ENCODE measurements at places on chromosomes 4 and X.

DNA sequence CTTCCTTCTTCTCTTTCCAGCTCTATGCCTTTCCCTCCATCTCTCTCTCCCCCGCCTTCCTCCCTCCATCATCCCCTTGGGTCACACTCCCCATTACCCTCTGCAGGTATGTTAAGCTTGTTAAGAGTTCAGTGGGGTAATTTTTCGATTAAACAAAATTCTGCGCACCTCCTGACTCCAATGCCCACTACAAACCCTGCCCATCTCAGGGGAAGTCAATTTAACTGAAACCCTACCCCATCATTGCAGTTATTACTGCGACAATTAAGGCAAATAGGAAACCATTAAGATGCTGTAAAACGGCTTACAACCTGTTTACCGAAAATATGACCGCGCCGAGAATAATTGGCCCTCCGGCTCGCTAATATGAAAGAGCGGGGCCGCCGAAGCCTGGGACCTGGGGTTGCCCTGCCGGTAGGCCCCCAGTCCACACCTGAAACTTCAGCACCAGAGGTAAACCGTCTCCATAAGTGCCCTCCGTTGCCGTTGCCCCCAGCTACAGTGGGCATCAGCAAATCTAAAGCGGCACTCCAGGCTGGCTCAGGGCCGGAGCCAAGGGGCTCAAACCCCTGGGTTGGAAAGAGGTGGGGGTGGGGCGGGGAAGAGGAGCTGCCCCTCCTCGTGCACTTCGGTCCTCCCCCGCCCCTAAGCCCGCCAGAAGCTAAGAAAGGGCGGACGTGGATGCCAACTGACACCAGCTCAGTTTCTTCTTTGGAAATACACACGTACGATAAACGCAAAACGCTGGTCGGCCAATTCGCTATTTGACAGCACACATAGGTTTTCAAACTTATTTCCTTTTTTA, 4.8 kb downstream of the ARX start:
- no peak for DNase-seq

GRCh38 chrX:153939573-153939972, 4.7 kb upstream of the NAA10 start:
- DNase-seq = no peak

GRCh38 chr4:18014269-18014668, 7.3 kb downstream of the LCORL start:
- no peak for DNase-seq

DNA sequence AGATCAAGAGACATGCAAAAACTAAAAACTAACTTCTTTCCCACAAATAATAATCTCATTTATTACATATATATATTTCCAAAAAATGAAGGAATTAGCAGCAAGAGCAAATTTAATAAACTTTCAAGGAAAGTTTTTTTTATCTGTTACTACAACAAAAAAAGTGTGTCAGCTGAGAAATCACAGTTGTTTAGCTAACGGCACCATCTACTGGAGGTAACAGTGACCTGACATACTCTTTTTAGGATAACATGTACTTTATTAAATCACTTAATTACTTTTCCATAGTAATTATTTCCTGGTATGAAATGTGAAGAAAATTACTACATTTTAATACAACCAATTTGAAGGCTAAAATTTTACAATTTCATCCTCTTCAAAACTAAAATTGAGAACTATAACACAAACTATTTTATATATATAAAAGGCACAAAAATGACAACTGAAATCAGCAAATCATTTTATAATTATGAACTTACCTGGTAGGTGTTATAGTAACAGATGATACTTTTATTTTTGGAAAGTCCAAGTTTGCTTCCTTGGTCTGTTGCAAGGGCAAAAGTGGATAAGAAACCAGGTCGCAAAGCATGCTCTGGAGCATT, 9.1 kb downstream of the LAMTOR3 start:
- peak; percentile 53 for DNase-seq

GRCh38 chr4:76589402-76589801, 154.4 kb downstream of the SHROOM3 start:
- peak; percentile 91 for DNase-seq

- no peak for DNase-seq
Measured at GRCh38 chr4:153733751-153734448, 25.9 kb downstream of the RNF175 start.

GRCh38 chr4:32748498-32748897, 2028.3 kb downstream of the PCDH7 start:
- DNase-seq = no peak

DNA sequence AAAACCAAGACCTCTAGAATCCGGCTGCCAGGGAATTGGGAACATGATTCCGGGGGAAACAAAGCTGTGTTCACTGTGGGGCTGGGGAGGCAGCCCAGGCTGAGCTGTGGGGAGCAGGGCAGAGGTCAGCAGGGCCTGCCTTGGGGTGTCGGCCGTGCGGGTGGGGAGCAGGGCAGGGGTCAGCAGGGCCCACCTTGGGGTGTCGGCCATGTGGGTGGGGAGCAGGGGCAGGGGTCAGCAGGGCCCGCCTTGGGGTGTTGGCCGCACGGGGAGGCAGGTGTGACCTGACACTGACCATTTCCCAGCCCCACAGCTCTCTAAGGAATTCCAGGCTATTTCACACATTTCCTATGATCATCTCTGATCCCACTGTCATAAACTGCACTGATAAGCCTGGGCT, 45.6 kb upstream of the CPLX1 start:
- no peak for DNase-seq

DNA sequence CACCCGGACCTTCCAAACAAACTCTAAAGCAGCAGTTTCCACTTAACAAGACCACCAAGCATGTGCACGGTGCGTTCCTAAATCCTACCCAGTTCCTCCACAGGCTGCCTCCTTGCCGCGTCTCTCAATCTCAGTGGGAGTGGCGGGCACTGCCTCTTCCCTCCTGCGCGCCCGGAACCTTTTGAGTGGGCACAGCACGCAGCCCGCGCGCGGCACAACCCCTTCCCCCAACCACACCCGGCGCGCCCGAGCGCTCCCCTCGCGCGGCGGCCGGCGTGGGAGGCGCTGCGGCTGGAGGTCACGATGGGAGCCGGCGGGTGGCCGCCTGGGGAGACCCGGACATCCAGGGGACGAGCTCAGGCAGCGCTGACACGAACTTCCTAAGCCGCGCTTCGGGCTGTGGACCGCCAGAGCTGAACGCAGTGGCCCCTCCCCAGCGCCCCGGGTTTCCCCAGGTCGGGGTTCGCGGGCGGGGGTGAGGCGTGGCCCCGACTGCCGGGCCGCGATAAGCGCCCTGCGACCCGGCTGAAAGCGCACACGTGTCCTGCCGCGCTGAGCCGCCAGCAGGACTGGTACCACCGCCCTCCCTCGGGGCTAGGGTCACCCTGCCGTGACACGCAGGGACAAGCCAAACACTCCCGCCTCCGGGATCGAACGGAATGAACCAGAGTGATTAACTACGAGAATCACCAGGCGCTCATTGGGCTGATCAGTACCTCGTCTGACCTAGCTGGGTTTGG, at the start of gene ABCG2:
Gene ABCG2 (minus strand): TSS at position 151 of the 740 bp plus-strand sequence. CDS start 18,644 bp downstream, outside the sequence.
- peak; percentile 76 for DNase-seq

GRCh38 chr4:169103966-169104412, 93.9 kb upstream of the CBR4 start:
- DNase-seq = peak; percentile 58

DNA sequence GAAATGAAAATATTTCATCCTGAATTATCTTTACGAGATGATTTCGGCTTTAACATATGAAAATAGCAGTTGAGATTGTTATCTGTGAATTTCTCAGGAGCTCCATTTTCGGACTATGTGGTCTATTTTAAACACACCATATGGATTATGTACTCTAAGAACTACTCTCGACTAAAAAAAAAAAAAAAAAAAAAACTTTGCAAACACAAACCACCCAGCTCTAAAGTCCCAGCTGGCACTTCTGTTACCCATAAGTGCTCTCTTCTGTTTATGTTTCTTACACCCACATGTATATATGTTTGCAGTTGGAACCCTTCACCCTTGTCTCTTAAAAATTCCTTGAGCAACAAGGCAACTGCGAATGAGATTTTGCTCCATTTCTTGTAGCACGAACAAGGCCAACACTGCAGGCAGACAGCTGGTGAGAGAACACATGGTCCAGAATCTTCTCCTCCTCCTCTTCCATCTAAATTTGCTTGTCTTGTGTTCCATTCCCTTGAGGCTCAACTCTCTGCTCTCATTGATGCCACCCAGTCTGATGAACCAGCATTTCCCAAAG, 172.7 kb upstream of the HCCS start:
- DNase-seq = no peak

DNA sequence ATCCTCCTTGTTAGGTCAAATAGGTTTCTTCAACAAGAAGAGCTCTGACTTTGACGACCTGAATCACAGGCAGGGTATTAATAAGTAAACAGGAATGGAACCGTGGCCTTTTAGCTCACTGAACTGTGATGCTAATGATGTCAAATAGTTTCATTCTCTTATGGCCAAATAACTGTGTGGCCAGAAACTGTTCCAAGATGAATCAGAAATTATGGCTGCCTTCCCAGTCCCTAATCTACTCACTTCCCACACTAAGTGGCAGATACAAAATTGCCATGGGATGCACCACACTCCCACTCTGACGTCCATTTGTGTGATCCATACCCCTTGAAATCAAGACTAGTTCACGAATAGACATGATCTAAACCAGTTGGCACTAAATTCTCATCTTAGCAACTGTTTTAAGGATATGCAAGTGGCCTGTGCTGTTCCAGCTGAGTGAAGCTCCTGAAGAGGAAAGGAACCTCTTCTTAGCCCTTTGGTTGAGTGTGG, 455.4 kb downstream of the IL15 start:
- peak; percentile 99 for DNase-seq

GRCh38 chr4:160265014-160265413, 1162.1 kb downstream of the RAPGEF2 start:
- DNase-seq = no peak

- peak; percentile 26 for DNase-seq
Measured at GRCh38 chr4:128757712-128758111, 51.8 kb upstream of the JADE1 start.

DNA sequence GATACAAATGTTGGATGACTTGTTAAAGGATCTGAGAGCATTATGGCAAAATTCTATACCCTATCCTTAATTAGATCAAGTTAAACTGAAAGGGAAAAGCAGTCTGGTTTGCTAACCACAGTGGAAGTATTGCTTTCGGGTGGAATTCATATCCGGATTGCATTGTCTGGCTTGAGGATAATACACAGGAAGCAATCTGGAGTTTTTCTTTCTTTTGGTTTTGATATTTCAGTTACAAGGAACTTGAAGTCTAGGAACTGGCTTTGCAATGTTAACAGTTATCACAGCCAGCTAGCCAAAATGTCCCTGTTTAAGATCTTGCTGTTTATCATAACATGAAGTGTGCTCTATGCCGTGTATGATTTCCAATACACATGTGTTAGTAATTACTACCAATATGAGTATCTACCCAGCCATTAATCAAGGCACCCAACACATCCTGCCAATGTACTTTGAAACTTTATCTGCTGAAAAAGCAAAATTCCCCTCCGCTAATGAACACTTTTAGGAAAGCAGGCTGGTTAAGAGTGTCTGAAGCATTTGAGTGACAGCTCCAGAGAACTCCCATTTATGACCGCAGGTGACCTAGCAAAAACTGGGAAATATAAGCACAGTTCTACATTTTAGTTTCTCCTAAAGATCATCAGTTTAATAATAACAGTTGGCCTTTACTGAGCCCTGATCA, 146.4 kb downstream of the PALLD start:
- peak; percentile 45 for DNase-seq

GRCh38 chr4:5631352-5632065, 76.8 kb downstream of the EVC2 start:
- DNase-seq = peak; percentile 9

- no peak for DNase-seq
Measured at GRCh38 chrX:110161361-110161686, 156.6 kb downstream of the AMMECR1 start.

DNA sequence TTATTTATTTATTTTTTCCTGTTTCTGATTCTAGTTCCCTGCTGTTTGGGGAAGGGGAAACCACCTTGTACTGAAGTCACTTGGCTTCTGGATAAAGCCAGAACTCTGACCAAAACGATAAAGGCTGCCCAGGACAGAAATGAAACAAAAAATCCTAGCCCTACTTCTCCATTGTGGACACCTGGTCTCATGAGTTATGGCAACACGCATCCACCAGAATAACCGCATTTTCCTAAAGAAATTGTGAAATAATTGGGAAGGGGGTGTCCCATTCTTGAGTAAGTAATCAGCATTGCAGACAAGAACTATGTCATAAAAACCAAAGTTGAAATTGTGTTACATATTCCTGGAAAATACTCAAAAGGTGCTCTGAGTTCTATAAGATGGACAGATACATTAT, 42.1 kb downstream of the SLC9A7 start:
- no peak for DNase-seq

DNA sequence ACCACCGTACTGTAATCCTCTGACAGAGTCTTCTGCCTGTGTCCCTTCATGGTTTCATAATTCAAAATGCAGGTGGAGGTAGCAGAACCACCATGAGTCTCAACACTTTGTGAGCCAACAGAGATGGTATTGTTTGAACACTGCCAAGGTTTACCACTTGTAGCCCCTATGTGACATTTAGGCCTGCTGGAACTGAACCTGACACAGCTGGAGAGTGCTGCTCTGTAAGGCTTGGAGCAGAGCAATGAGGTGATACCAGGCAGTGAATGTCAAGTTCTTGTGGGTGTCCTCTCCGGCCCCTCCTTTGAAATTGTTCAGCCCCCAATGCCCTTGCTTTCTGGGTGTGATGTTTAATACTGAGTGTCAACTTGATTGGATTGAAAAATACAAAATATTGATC, 1042.9 kb downstream of the ARAP2 start:
- DNase-seq = no peak

GRCh38 chrX:5051831-5052491, 1176.7 kb downstream of the NLGN4X start:
- DNase-seq = peak; percentile 56

GRCh38 chr4:5711479-5712184, 631 bp downstream of the EVC start:
- peak; percentile 73 for DNase-seq

- no peak for DNase-seq
Measured at GRCh38 chrX:108442901-108443464, 3.3 kb downstream of the COL4A5 start.

DNA sequence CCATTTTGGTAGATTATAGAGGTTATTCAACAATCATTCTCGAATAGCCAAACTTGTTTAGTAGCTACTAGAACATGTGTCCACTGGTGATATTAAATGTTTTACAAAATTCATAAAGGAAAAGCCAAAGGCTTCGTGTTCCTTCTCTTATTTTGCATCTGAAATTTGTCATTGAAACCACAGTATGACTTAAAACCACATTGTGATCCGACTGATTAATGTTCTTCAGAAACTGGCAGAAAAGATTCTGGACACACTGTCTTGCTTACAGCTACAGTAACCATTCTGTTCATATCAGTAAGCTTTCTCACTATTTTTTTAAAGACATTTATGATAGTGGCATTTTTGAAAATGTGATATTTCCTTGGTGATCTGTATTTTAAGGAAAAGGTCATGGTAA, 2.6 kb upstream of the SMARCA1 start:
- no peak for DNase-seq

- DNase-seq = peak; percentile 61
Measured at GRCh38 chrX:134551376-134552048, 91.5 kb downstream of the HPRT1 start.
